ENCODE measurements at places on chromosomes 11 and 22.

- DNase-seq: no peak
Measured at GRCh38 chr11:73983741-73984538, 1.3 kb upstream of the UCP2 start.

GRCh38 chr11:79931692-79932091, 490.9 kb upstream of the TENM4 start:
- no peak for DNase-seq

DNA sequence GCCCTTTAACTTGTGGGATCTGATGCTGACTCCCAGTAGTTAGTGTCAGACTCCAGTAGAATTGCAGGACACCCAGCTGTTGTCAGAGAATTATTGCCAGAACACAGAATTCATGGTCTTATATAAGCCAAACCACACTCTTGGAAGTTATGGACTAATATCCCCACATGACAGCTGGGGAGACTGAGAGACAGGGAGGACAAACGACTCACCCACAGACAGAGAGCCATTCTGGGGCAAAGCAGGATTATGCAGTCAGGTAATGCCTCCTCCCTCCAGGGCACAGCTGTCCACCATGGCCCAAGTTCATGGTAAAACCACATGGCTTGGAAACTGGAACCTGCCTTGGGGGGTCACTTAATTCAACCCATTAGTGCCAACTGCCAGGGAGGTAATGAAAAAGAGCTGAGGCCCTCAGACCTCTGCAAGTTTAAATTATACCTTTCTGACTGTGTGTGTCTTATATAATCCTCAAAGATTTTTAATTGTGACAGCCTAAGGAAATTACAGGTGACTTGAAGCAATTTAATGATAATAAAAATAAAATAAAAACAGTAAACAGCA, 299.5 kb downstream of the BUD13 start:
- DNase-seq: no peak

DNA sequence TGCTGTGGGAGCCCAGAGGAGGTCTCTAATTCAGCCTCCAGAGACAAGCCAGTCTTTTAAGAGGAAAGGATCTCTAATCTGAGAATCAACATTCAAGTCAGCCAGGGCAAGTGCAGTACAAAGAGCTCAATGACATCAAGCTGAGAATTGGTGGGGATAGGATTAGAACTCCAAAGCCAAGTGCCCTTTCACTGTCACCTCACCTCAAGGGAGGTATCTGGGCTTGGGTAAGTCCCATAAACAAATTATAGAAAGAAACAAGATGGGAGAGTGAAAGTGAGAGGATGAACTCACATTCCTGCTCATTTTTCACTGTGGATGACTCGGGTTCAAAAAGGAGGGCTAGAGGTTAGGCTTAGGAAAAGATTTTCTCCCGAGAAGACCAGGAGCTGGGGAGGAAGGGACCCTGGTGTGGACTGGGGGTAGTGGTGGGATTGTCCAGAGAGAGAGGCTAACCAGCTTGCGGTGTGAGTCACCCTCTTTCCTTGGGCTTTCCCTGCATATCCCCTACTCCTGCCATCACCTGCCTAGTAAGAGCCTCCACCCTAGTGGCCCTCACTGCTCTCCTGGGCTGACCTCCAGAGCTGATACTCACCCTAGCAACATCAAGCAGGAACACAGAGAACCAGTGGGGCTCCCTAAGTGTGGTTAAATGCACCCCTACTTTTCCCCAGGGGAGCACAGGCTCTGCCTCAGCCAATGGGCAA, 70.4 kb downstream of the RRM1 start:
- DNase-seq: no peak

DNA sequence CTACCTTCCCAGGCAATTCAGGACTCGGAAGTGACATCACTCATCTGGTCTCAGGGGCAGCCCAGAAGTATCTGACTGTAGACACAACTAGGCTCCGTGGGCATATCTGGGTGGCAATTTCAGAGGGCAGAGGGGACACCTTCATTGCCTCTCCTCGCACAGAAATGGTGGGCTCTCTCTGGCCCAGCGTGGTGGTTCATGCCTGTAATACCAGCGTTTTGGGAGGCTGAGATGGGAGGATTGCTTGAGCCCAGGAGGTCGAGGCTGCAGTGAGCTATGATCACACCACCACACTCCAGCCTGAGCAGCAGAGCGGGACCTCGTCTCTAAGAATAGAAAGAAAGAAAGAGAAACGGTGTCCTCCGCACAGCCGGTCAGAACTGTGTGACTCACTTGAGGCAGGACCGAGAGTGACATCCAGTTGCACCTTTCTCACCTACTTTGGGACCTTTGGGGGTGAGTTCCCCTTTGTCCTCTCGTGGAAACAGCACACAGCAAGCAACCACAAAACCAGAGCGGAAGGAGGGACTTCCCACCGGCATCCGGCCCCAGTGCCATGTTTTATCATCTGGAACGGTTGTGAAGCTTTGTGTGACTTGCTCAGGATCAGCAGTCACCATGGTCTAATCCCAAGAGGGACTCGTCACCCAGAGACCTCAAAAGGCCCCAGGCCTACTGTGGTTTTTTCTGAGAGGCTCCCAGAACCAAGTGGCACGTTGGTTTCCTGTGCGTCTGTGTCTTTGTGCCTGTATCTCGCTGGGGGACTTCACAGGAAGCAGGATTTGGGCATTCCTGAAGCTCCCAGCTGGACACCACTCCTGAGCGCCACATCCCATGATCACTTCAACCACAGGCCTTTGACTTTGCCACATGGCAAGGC, 38.4 kb upstream of the EMID1 start:
- DNase-seq: no peak

DNA sequence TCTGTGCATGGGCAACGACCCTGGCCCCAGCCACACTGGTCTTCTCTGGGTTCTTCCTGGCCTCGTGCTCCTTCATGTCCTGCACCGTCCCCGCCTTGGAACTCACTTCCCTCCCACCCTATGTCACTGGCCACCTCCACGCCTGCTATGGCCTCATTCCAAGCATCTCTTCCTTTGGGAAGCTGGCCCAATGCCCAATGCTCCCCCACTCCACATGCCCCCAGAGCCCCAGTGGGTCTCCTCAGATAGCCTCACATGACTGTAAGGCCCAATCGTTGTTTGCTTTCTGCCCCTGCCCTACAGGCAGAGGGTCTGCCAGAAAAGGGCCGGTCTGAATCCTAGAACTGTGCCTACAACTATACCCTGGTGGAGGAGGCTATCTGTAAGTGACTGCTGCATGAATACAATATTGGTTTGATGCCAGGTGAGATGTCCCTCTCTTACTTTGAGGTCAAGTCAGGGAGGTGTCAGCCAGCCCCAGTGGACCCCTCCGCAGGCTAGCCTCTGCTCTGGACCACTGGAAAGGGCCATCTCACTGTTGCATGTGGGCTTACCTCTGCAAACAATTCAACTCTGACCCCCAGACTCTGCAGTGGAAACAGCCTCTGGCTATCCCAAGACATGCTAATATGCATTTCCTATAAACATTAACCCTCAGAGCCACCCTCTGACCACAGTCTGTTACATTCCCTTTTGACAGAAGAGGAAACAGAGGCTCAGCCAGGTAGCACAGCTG, 2.1 kb upstream of the GNAZ start:
- DNase-seq: peak; percentile 3

DNA sequence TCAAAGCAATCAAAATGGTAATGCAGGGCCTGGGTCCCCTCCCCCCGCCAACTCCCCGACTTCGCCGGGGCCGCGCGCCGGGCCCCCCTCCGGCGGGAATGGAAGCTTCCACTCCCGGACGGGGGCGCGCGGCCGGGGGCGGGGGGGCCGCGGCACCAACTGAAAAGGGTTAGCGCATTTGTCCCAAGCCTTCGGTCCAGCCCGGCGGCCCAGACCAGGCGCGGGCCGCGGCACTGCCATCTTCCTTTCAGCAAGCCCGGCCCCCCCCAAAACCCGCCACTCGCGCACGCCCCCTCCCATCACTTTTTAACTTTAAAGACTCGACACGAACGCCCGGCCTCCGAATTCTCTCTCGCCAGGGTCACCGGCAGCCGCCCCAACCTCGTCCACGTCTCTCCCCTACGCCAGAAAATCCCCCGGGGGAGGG, 2.8 kb downstream of the PHF21B start:
- peak; percentile 25 for DNase-seq

DNA sequence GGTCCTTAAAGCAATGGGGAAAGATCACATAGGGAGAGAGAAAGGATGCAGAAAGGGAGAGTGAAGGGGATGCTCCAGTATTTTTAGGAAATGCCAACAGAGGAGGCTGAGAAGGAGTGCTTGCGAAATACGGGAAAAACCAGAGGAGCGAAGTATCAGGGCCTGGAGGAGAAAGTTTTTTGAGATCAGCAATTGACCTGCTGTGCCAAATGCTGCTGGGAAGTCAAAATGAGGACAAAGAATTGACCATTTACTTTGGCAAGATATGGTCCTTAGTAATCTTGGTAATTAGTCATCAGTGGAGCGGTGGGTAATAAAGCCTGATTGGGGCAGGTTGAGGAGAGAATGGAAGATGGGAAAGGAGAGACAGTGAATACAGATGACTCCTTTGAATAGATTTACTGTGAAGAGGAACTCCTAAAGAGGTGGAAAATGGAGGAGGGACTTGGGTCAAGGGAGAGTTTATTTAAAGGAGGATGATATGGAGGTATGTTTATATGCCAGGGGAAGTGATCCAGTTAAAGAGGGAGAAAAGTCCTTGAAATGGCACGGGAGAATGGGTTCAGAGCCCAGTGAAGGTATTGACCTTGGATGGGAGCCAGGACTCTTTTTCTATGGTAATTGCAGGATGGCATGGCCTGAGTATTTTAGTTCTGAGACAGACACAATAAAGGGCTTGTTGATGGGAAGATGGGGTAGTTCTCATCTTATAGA, 111.5 kb downstream of the PKNOX2 start:
- no peak for DNase-seq

- DNase-seq: no peak
Measured at GRCh38 chr11:1452744-1453143, 33.8 kb downstream of the MOB2 start.

DNA sequence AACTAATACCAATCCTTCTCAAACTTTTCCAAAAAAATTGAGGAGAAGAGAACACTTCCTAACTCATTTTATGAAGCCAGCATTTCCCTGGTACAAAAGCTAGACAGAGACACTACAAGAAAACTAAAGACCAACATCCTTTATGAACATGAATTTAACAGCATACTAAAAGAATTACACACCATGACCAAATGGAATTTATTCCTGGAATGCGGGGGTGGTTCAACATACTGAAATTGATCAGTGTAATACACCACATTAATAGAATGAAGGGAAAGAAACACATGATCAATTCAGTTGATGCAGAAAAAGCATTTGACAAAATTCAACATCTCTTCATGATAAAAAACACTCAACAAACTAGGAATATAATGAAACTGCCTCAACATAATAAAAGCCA, 148.1 kb downstream of the WNT7B start:
- no peak for DNase-seq

GRCh38 chr11:125062931-125063428, at the start of gene SLC37A2:
TSS of gene SLC37A2 (plus strand) at chr11:125063305. CDS start at chr11:125063368, 63 bp downstream.
- DNase-seq: peak; percentile 44

GRCh38 chr11:32081129-32081641, 9.7 kb upstream of the RCN1 start:
- DNase-seq: no peak

GRCh38 chr22:37905534-37906363, at the start of gene MICALL1:
TSS of gene MICALL1 (plus strand) at chr22:37906297. CDS start at chr22:37906423, 126 bp downstream.
- peak; percentile 84 for DNase-seq

DNA sequence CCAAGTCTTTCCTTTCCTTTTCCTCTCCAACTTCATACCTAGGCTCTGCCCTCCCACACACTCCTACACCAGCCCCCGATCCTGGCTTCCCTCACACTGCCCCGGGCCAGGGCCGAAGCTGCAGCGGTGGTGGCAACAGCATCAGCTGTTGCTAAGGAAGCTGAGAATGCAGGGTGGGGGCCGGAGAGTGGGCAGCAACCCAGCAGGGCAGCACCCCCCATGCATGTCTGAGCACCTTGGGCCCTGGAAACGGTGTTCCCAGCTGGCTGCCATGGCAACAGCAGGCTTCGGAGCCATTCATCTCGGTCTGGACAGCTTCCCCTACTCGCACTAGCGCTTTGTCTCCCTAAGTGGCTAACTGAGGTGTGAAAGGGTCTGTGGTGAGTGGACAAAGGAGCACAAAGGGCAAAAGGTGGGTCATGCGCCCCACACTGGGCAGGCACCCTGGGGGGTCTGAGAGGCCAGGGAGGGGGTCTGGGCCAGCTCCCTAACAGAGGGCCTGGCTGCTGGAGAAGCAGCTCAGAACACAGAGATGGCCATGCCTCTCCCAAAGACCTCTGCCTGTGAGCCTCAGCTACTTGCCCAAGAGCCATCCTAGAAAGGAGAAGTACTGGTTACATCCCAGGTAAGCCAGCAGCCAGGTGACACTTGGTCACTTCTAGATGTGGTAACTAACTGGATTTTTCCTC, 42.1 kb upstream of the JAM3 start:
- peak; percentile 48 for DNase-seq

GRCh38 chr11:60625262-60625661, 74.2 kb upstream of the MS4A8 start:
- DNase-seq: peak; percentile 23

DNA sequence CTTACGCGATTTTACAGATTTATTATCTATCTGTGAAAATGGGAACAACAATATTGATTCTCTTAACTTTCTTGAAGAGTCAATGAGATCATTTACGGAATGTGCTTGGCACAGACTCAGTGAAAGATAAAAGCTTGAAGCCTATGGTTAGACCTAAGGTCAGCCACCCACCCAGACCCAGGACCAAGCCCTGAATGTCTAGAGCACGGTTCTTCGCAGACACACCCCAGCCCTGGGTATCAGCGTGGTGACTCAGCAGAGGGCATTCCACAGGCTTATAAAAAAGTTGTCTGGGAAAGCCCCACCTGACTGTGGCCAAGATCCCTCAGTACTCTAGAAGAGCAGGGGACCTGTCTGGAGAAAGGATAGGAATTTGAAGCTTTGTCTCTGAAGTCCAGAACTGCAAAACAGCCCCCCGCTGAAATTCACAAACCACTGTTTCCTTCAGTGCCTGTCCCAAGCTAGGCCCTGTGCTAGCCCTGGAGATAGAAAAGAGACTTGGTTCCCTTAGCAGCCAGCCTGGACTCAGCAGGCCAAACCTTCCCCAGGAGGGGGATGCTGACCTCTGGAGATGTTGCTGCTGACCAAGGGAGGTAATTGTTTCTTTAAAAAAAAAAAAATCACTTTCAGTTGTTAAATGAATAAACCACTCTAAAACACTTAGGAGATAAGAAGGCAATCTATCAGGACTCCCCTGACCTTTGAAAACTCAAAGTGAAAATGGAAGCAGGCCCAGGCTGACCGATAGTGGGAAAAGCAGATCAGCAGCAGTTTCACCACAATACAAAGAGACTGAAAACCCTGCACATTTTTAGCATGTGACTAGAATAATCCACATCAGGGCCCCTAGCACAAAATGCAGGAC, 114.0 kb downstream of the ABTB2 start:
- no peak for DNase-seq

DNA sequence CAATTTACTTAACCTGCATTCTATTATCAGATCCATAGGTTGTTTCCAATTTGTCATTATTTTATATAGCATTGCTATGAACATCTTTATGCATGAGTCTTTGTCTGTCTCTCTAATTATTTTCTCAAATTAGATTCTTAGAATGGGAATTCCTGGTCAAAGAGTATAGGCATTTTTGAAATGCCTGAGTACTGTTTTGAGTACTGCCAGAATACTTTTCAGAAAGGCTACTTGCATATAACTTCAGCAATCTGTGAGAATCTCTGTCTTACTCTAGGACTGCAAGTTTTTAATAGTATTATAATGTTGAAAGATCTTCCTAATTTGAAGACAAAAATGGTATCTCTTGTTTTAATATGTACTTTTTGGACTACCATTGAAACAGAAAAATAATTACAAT, 56.6 kb downstream of the KCNC1 start:
- DNase-seq: no peak

Data from BE2C (cell line).